ENCODE measurements at places on chromosomes 13 and 19. TPM values are rescaled to one million over a fixed set of nuclear protein-coding genes. Genes with fewer than 3 reads are reported as not detected.

DNA sequence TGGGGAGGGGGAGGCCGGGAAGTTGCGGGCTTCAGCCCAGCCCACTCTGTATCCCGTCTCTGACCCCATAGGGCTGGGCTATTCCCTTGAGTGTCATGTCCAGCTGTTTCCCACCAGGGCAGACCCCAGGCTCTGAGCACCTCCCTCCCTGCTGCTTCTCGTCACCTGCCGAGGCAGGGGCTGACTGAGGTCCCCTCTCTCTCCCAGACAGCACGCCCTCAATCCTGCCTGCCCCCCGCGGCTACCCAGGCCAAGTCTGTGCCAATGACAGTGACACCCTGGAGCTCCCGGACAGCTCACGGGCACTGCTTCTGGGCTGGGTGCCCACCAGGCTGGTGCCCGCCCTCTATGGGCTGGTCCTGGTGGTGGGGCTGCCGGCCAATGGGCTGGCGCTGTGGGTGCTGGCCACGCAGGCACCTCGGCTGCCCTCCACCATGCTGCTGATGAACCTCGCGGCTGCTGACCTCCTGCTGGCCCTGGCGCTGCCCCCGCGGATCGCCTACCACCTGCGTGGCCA lies 625 bp downstream of the F2RL3 start:
- DNase-seq: no peak

DNA sequence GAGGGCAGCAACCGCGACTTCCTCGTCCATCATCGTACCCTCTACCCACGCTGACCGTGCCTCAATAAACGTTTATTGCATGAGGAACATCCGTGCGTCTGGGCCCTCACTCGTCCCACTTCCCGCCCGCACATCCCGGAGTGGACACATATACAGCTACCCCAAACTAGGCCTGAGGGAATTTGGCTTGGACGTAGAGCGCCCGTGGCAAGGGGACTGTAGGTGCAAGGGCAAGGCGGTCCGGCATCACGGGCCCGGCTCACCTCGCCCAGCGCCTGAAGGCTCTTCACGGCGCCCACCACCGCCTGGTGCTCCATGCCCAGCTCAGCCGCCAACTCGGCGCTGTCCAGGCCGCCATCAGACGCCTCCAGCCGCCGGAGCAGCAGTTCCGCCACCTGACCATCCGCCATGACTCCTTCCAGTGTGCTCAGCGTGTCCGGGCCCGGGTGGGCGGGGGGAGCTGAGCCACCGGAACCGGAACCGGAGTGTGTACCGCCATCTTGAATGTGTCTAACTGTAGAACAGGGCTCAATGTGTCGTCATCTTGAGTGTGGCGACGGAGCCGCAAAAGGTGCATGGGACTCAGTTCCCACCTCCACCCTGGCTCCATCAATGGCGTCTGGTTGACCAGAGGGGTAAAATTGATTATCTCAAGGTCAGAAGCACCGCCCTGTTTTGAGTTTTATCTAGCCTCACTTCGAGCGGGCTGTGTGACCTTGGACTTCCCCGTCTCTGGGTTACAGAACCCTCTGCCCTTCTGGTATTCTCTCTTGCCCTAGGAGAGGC lies at the start of gene FARSA:
FARSA (minus strand) TSS at position 425 of the 786 bp plus-strand sequence; CDS start at position 410, 15 bp downstream.
- DNase-seq: peak; percentile 91

GRCh38 chr19:41328842-41329225 lies 18.9 kb downstream of the CCDC97 start:
- DNase-seq: no peak

- DNase-seq: no peak
These were observed 2.3 kb upstream of the ASF1B start for GRCh38 chr19:14138576-14139265.

Gene CEACAM6
- polyA plus RNA-seq: 1.7 TPM

Gene MEDAG
- 5.5 TPM for polyA plus RNA-seq

Gene PSG1
- polyA plus RNA-seq: not detected
